ENCODE measurements at places on chromosomes 7 and 10.

- no peak for DNase-seq
Observed at GRCh38 chr10:72156223-72156622, 59.6 kb upstream of the ANAPC16 start.

DNA sequence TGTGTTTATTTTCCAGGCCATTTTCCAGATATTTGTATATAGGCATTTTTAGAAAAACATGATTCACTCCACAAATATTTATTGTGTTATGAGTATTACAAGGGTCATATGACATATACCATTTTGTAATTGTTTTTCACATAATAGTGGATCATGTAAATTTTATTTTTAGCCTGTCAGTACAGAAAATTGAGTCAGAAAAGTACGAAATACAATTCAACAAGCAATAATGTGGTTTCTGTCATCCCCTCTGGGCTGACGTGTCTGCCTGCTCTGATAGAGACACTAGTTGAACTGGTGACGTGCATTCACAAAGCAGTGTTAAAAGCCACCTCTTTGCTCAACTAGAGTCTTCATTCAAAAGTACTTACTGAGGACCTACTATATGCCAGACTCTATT, 97.9 kb upstream of the STEAP1B start:
- no peak for DNase-seq

- DNase-seq: no peak
Observed at GRCh38 chr10:29926693-29927048, 132.7 kb downstream of the JCAD start.

- DNase-seq: no peak
Observed at GRCh38 chr10:77782328-77783061, 144.1 kb downstream of the DLG5 start.

- DNase-seq: no peak
Observed at GRCh38 chr7:155339474-155339873, 41.8 kb downstream of the INSIG1 start.

GRCh38 chr10:109624939-109625338, 298.4 kb downstream of the XPNPEP1 start:
- DNase-seq: no peak

DNA sequence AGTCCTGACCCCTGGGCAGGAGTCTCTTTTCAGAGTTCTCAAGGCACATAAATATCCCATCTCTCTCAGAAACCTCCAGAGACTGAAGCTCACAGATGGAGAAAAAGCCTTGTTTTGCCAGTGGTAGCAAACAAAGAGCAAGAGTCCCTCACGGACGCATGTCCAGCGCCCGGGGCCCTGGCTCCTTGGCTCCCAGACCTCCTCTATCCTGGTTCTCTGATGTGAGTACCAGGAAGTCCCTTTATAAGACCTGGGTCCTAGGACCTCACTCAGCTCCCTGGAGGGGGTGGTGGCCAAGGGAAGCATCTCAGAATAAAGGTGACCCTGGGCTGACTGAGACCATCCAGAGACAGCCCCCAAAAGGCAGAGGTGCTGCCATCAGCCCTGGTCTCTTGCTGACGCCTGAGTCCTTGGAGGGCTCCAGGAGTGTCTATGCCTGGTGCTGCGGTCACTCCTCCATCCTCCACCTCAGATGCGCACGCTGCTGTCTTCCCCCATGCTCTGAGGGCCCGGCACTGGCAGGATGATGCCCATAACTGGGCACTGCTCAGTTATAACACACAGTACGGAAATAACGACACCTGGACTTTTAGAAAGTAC, 221.5 kb downstream of the TNS3 start:
- no peak for DNase-seq

DNA sequence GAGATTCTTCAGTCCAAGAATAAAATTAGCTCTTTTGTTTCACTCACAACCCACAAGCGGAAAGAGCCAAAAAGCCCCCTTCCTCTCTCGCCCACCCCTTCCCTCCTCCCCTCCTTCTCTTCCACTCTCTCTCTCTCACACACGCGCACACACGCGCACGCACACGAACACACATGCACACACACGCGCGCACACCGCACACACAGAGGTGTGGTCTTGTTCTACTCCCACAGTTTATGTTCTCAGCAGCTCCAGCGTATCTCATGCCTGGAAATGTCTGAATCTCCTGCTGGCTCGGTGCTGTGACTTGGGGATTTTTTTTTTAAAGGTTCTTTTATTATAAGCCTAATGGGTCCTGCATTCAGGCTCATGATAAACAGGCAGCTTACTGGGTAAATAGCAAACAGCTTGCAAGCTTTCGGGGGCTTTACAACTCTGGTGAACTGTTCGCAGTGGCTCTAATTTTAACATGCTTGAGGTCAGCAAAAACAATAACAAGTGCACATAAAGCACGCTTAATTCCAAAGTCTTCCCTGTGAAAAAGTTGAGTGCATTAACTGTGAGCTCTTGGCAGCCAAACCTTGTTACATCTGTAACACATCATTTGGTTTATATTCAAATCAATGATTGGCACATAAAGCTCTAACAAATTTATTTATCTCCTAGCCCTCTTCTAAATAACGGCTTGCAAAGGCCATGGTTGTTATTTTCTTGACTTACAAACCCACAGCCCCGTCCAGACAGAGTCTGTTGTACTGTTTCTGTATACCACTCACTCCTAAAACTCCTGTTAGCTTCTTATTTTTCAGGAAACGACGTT, 424.1 kb upstream of the MGMT start:
- no peak for DNase-seq

DNA sequence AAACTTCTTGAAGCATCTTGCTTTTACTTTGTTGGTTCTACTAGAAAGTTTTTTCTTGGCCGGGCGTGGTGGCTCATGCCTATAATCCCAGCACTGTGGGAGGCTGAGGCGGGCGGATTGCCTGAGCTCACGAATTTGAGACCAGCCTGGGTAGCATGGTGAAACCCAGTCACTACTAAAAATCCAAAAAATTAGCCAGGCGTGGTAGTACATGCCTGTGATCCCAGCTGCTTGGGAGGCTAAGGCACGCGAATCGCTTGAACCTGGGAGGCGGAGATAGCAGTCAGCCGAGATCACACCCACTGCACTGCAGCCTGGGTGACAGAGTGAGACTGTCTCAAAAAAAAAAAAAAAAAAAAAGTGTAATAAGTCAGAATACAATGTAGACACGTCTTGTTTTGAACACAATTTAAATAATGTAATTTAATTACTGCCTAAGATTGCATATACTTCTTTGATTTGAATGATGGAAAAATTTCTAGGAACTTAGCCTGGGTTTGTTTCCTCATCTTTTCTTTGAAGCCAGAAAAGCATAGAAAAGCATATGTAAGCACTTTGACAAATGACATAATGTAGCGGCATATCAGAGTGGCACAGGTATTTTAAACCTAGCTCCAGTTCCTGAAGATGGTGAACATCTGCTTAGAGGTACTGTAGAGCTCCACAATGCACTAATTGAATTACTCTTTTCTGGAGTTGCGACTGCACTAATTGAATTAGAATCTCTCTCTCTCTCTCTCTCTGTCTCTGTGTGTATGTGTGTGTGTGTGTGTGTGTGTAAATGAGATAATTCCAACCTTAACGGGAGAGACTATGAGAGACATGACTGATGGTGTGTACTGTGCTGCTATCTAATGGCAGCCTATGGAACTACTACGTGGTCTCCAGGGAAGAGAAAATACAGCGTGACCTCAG, 87.8 kb downstream of the BTRC start:
- peak; percentile 19 for DNase-seq

DNA sequence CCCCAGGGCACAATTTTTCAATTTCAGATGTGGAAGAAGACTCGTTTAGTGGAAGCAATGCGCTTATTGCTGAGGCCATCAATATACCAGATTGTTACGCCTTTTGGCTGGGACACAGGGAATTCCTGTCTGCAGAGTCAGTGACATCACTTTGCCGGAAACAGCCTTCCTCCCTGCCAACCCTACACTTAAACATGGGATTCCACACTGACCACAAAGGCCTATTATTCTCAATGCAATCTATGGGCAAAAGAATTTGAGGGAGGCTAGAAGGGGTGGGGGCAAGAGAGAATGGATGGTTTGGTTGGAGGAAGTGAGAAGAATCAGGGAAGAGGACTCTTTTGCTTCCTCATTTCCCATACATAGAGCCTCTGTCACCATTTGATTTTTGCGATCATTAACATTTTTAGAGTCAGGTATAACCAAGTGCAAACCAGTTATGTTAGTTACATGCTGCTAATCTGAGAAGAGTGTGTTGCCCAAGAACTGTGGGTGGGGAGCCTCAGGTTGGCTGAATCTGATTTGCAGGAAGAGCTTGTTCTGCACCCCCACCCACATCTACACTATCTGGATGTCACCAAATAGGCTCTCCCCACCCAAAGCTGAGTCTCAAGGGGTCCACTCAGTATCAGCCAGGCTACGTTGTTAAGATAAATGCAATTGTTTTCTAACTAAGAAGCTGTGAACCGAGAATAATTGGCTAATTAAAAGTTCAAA, 58.2 kb downstream of the ENTPD1 start:
- DNase-seq: no peak

DNA sequence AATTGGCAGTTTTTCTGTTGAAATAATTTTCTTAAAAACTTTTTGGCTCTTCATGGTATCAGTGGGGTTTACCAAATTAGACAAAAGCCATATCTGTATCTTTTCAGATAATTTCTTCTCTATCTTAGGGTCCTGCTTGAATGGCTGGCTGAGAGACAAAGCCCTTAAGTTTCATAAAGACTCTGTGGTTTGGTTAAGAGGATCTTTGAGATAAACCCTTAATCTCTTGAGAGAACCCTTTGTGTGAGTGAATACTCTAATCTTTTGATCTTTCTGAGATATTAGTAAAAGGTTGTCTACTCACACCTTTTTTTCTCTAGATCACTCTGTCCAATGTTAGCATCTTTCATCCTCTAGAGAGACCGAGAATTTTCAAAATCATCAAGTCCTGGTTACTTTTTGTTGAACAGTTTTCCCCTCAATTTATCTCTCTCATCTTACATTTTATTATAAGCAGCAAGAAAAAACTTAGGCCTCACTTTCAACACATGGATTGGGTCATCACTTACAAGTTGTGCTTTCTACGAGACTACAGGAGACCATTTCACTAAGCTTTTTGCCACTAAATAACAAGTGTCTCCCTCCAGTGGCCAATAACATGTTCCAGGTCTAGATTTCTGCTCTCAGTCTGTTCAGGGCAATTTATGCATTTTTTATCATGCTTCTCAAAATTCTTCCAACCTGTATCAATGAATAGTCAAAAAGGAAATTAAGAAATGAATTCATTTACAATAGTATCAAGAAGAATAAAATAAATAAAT, 28.4 kb downstream of the DNAJC9 start:
- DNase-seq: no peak

GRCh38 chr7:155685791-155686160, 41.3 kb downstream of the RBM33 start:
- no peak for DNase-seq

DNA sequence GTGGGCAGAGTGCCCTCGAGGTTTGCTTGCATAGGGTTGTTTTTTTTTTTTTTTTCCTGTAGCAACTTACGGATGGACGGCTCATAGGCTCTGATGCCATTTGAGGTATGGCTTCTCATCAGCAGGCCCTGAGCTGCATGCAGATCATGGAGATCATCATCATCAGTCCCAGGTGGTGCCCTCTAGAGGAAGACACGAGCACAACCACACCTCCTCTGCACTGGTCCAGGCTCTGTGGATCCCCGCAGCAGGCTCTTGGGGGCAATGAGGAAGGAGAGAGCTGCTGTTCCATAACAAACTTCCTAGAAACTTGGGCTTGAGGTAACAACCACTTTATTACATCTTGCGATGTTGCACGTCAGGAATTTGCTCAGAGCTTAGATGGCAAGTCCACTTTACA, 132.7 kb upstream of the CXCL12 start:
- no peak for DNase-seq

GRCh38 chr7:21971780-21972396, 26.2 kb upstream of the CDCA7L start:
- no peak for DNase-seq

DNA sequence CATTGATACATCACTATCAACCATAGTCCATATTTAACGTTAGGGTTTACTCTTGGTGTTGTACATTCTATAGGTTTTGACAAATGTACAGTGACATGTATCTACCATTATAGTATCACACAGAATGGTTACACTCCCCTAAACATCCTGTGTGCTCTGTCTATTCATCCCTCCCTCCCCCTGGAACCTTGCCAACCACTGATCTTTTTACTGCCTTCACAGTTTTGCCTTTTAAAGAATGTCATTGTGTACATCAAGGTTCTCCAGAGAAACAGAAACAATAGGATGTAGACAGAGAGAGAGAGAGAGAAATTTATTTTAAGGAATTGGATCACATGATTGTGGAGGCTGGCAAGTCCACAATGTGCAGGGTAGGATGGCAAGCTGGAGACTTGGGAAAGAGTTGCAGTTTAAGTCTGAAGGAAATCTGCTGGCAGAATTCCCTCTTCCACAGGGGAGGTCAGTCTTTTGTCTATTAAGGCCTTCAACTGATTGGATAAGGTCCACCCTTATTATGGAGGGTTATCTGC, 45.1 kb upstream of the CCNJ start:
- no peak for DNase-seq
